ENCODE measurements at places on chromosomes 4 and X. TPM values are rescaled to one million over a fixed set of nuclear protein-coding genes. Genes with fewer than 3 reads are reported as not detected.

FRAS1 gene
- 0.53 TPM for total RNA-seq

- DNase-seq: peak; percentile 34
Observed at GRCh38 chr4:17577665-17578481, 875 bp downstream of the LAP3 start.

- DNase-seq: no peak
Observed at GRCh38 chr4:78446619-78447018, 105.0 kb upstream of the ANXA3 start.

MAGEA10 gene
- not detected for total RNA-seq

DNA sequence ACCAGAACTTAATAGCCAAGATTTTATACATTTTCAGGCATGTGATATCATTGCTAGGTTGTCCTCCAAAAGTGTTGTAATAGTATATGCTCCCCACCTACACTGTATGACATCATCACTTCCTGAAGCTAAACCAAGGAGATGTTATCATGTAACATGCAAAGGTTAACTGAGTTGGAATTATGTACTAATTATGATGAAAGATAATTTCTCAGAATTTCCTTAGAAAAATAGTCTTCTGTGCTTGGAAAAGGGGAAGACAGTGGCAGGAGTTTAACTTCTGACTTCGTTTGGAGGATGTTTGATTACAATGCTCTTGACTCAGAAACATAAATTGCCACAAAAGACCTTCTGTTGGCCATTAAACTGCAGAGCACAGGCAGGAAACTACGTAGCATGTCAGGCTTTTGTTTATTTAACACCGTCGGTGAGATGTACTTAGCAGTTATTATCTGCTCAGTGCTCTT, 83.6 kb upstream of the GUCY1A1 start:
- DNase-seq: no peak

GRCh38 chr4:2469192-2469984, 482 bp downstream of the RNF4 start:
- DNase-seq: peak; percentile 84

DNA sequence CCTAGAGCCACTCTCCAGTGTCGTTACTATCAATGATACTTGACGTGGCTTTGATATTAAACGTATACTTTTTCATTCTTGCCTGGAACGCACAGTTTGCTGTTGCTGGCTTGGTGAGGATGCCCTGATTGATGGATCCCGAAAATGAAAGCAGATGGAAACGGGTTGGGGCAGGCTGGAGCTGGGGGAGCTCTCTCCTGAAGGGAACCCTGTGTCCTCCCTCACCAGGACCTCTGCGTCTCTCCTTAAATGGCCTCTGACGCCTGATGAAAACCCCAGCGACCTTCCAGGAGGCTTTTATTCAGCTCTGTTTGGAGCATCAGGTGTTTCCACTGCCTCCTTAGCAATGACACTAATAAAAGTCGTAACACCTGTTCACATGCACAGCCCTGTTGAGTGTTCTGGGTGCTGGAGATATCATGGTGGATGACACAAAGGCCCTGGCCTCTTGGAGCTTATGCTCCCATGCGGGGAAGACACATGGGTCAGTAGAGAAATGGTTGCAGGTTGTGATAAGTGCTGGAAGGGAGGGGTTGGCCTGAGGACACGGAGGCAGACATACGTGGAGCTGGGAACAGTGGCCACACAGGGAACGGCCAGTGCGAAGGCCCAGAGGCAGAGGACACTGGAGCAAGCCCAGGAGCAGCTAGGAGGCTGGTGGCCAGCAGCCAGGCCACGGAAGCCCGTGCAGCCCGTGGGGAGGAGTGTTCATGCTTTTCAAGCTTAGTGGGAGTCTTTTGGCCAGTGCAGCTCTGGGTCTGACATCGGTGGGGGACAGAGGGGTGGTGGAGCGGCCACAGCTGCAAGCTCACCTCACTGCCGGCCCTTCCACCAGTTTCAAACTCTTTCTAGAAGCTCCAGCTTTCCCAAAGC, 7.5 kb downstream of the MSANTD1 start:
- no peak for DNase-seq

- DNase-seq: no peak
Observed at GRCh38 chrX:133369065-133369464, 46.2 kb downstream of the GPC4 start.

SERTM2 gene
- not detected for total RNA-seq

- DNase-seq: no peak
Observed at GRCh38 chr4:121597346-121597934, 99.3 kb downstream of the ANXA5 start.

- no peak for DNase-seq
Observed at GRCh38 chr4:15149839-15150592, 147.7 kb downstream of the CPEB2 start.

DNA sequence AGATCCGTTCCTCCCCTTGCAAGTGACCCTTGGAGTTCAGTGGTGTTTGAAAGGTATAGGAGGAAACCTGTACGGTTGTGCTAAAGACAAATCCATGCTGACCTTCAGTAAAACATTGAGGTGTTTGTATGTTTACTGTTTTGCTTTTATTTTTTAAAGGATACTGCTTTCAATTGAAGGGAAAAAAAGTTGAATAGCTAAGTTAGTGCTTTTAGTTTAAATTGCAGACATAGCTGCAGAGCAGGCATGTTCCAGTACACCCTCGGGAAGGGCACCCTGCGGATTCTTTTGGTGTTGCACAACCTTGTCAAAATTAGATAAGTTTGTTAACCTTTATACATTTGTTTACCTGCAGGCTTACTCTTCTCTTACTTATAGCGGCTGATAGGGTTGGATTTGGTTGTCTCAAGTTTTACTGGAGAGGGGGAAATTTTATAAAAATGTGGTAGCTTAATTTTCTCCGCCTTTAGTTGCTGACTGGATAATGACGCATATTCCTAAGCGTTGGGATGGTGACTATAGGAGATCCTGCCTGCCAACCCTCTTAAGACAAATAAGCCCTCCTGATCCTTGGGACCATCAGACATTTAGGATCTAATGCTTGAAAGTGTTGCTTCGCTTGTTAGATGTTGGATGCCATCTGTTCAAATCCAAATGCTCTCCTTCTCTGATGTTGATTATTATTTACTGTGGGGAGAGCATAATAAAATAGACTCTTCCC, 2.0 kb downstream of the RAPGEF2 start:
- no peak for DNase-seq

GRCh38 chr4:18075823-18076433, 54.4 kb upstream of the LCORL start:
- DNase-seq: no peak

GRCh38 chr4:10354225-10354624, 103.0 kb downstream of the ZNF518B start:
- DNase-seq: no peak

PRKG2 gene
- 1.2 TPM for total RNA-seq

GRCh38 chrX:138908577-138908976, 197.1 kb upstream of the FGF13 start:
- DNase-seq: no peak

FRMPD3 gene
- total RNA-seq: 2.0 TPM

GRCh38 chrX:40749681-40750494, 14.5 kb upstream of the MED14 start:
- no peak for DNase-seq

DNA sequence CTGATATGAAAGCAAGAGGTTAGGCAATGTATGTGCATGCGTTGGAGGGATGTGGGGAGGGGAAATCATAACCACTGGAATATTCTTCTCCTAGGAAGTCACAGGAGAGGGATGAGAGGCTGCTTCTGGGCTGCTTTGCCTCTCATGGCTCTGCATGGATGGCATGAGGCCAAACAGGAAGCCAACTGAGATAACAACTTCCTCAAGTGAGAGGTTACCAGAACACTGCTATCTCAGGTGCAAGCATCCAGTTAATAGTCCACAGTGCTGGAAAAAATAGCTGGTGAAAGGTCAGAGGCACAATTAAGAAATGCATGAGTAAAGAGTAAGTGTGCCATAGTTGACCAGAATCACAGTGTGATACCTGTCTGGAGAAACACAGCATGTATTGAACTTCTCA, 113.3 kb downstream of the ELOVL6 start:
- DNase-seq: no peak

WDR19 gene
- total RNA-seq: 21.0 TPM

MSX1 gene
- total RNA-seq: not detected
